ENCODE measurements at places on chromosomes 1 and 21. TPM values are rescaled to one million over a fixed set of nuclear protein-coding genes. Genes with fewer than 3 reads are reported as not detected.

GRCh38 chr1:228751360-228752098, 16.2 kb downstream of the RHOU start:
- DNase-seq: no peak

Gene SLFNL1
- polyA plus RNA-seq: 0.24 TPM

DNA sequence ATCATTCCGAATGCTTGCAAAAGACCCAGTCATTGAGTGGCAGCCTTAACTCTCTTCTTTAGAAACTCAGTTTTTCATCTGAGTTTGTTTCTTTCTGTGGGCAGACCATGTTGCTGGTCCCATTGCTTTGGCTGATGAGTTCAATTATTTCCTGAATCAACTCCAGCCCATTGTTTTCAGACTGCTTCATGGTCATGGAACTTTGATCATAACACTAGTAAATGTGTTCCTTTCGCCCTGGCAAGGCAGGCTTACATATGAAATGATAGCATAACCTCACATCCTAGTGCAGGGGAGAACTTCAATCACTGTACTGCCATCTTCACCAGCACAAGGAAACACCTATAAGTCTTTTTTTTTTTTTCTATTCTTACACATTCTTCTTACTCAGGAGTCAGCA, 50.0 kb upstream of the DUSP10 start:
- DNase-seq: no peak

Gene CLDN19
- 96.7 TPM for polyA plus RNA-seq

GRCh38 chr1:95426772-95427171, 192.8 kb downstream of the RWDD3 start:
- no peak for DNase-seq

GRCh38 chr1:203271962-203272632, 33.2 kb upstream of the BTG2 start:
- no peak for DNase-seq

Gene RNF186
- polyA plus RNA-seq: 0.56 TPM

DNA sequence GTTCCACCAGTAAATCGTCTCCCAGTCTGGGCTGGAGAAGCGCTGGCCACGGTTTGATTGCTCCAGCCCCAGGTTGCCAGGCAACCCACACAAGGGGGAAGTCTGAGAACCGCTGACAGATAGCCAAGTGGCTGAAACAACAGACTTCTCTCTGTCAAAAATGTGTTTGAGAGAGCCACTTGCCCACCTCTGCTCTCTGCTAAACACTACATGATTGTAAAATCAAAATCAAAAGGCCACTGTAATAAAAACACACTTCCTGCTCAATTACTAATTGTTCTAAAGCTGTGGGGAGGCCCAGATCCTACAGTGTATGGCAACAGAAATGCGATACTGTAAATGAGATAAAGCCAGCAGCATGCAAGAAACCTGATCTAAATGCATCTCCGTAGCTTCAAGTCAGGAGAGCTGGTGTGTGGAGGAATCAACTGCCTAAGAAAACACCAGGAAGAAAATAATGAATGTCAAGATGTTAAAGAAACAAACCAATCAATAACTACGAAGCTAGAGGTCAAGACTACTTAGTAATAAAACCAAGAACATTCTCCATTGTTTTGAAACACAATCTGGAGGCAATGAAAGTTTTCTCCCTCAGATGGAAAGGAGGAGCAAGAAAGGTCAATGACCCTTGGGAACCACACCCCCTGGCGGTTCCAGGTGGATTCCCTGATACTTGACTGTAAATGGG, 121.2 kb downstream of the SLC45A1 start:
- no peak for DNase-seq
